ENCODE measurements at places on chromosomes 4 and X. TPM values are rescaled to one million over a fixed set of nuclear protein-coding genes. Genes with fewer than 3 reads are reported as not detected.

DNA sequence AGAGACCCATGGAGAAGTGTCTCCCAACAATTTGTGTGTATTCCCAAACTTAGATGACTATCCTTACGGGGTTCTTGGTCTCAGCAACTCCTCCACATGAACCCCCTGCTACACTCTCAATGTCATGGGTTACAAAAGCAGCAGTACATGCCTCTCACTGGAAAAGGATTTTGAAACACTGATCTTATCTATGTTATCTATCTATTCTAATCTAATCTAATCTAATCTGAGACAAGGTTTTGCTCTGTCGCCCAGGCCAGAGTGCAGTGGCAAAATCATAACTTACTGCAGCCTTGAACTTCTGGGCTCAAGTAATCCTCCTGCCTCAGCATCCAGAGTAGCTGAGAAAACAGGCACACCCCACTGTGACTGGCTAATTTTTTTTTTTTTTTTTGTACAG is 19.3 kb downstream of the TSPAN5 start:
- no peak for DNase-seq

DNA sequence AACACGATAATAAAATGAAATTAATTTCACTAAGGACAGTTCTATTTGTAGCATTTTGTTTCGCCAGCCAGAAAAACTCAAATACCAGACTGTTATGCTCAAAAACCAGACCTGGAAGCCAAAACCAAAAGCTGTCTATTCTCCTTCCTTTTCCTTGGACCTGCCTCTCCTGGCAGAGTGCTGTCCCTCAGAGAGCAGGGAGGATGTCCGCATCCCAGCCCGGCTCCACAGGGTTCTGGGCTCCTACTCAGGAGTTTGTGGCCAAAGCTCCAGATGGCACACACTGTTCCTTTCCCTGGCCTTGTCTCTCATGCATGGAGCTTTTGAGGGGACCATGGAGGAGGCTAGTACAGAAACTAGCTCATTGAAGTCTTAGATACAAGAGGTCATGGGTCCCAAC is 41.9 kb upstream of the C1QTNF7 start:
- DNase-seq = no peak

GRCh38 chrX:5842601-5843000 is 386.1 kb downstream of the NLGN4X start:
- DNase-seq = no peak

The CPZ gene
- 2.5 TPM for total RNA-seq

The WAS gene
- total RNA-seq = 7.9 TPM

The SPANXN4 gene
- not detected for total RNA-seq
